ENCODE measurements at places on chromosomes 13 and 19.

- DNase-seq = peak; percentile 92
These were observed 362.6 kb downstream of the KLF5 start for GRCh38 chr13:73421310-73421912.

DNA sequence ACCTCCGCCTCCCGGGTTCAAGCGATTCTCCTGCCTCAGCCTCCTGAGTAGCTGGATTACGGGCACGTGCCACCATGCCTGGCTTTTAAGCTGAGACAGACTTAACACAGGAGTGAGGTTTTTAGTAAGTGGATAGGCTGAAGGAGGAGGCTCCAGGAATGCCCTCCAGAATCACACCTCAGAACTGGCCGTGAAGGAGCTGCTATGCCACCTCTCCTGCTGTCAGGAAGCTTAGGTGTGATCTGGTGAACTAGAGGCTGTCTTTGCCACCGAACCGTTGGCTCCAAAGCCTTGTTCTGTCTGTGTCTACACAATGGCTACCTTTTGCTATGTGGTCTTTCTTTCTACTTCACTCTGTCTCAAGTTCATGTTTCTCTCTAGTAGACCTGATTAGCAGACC lies 4.2 kb downstream of the PDCD2L start:
- DNase-seq = no peak

DNA sequence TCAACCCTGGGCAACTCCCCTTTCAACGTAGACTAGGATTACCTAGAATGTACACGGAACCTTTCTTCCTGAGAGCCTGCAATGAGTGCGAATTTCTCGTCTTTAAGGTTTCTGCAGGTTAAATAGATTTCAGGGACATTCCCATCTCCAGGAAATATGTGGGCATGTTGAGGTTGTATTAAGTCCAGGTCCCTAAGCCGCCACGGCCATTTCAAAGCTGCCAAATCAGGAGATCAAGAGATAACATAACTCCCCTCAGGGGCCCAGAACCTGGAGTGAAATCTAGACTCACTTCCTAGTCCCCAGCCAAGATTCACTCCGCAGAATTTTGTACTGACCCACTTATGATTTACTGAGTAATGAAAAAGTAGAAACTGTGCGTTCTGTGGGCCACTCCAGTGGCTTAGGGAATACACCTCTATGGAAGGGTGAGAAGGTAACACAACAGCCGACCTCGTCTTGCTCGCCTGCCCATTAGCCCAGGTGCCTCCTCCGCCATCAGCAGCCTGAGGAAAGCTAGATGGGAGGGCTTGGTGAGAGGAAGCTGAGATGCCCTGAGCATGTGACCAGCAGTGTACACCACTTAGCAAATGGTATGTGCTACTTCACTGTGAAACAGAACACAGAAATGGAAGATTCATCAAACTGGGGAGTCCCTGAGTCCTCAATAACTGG lies 98.5 kb upstream of the SOX1 start:
- no peak for DNase-seq

GRCh38 chr13:95258619-95259194 lies 42.5 kb downstream of the ABCC4 start:
- DNase-seq = no peak

DNA sequence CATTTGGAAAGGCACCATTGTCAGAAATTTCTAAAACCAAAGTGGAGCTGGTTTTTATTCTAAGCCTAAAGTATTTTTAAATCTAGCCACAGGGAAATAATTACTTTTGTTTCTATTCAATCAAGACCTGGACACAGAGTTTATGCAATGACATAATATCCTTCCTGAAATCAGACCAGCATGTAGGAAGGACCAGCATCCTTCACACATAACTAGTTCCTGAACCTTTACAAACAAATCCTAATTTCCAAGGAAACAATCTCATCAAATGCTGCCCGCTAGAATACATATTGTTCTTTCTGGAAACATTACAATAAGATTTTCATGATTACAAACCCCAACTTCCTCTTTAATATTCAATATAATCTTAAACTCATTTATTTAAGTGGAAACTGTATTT lies 1.5 kb downstream of the STARD13 start:
- no peak for DNase-seq

DNA sequence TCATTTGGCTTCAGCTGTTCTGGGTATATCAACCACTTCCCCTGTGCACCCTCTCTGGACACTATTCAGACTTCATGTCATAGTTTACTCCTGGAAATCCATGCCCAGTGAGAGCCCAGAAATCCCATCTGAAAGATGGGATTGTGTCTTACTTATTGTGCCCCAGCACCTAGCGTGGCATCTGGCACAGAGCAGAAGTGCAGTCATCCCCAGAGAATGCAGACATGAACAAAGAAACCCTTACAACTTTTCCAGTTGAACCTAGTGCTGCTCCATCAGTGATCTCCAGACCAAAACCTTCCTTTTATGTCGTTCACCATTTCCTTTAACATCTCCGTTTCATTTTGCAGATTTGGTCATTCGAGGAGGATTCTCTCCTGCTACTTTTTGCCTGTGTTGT lies 60.6 kb downstream of the MBNL2 start:
- no peak for DNase-seq

DNA sequence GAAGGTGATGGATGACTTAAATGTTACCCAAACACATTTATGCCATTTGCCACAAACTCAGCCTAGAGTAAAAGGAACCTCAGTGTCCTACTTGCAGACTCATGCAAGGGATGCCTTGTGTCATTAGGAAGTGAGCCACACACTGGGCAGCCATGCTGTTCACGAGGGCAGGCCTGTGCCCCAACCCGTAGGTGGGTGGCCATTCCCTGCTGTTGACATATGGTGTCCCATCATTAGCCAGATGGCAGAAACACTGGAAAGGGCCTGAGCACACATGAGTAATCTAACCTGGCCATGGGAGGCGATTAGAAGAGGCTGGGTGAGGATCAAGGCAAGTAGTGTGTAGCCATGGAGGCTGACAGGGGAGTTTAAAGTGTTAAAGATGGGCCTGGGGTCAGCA lies 9.7 kb upstream of the LRCH1 start:
- no peak for DNase-seq

DNA sequence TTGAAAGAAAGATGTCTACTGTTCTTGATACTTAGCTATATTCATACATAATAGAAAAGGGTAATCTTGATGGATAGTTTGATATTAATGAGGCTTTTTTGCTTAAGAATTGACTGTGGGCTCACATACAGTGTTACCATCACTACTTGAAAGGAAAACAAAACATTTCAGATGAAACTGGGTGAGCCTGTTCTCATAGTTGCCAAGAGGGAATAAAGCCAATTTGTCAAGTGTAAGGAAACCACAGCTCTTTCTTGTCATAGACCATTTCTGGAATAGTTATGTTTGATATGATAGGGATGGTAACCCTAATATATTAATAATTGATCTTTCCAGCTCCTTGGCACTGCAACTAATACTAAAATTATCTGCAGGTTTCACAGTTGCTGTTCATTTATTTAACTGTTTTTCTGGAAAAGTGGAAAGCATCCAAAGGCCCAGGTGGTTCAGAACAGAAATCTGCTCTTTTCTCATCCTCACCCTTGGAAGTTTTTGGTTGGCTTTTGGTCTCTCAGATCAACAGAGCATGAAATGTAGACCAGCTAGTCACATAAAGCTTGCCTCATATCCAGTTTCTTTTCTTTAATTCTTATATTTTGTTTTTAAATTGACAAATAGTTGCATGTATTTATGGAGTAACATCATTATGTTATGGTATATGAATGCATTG lies 43.2 kb downstream of the ARHGEF7 start:
- no peak for DNase-seq

- no peak for DNase-seq
These were observed 8.5 kb downstream of the ANGPTL8 start for GRCh38 chr19:11247934-11248333.

DNA sequence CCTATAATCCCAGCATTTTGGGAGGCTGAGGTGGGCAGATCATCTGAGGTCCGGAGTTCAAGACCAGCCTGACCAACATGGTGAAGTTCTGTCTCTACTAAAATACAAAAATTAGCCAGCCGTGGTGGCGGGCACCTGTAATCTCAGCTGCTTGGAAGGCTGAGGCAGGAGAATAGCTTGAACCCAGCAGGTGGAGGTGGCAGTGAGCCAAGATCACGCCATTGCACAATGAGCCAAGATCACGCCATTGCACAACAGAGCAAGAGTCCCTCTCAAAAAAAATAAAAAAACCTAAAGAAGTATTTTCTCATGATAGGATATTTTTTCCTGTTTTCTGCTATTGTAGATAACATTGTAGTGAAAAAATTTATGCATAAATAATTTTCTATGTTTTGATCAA lies 13.3 kb downstream of the IFT88 start:
- DNase-seq = no peak

- no peak for DNase-seq
These were observed 298.7 kb downstream of the HS6ST3 start for GRCh38 chr13:96388598-96388997.

DNA sequence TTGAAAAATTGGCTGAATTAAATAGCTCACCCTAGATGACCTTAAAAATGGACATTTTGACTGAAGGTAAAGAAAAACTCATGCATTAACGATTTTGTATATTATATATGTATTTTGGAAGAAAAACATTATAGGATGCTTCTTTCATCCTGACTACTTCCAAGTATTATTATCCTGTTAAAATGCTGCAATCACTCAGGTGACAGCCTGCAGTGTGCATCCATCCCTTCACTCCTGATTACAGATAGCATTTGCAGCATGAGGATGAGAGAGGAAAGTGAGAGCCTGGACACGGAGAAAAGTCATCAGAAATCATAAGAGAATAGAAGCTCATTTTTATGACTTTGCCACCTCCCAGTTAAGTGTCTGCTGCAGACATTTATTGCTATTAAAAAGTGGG lies 1055.6 kb downstream of the PCDH17 start:
- no peak for DNase-seq

GRCh38 chr13:77430377-77430951 lies 103.6 kb upstream of the MYCBP2 start:
- DNase-seq = no peak

DNA sequence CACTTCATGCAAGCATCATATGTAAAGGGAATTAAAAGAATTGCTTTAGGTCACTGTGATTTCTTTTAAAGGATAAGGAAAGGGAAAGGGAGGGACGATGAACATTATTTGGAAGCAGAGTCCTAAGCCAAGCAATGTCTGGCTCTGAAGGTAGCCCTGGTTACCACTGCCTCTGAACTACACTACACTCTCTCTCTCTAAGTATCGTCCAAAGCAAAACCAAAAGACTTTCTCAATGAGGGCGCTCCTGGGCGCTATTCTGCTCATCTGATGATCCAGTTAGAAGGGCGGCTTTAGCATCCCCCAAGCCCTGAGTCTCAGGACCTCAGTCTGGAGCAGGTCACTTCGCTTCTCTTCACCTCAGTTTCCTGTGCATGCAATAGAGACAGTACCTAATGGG lies 26.2 kb downstream of the FOXO1 start:
- DNase-seq = no peak

DNA sequence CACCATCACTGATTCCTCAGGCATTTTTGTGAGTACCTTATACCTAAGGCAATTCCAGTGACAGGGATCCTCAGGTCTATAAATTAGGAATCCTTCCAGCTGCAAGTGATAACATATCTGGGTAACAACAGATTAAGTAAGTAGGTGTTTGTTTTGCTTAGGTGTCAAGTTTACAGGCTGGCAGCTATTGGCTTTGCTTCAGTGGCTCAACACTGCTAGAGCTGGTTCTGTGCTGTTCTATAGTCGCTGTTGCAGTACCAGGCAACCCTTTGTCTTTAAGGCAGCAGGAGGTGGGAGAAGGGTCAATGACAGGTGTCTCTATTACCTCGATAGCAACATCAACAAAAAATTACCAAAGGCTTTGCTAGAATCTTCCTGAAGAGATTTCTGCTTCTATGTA lies 27.0 kb downstream of the SLC10A2 start:
- no peak for DNase-seq

DNA sequence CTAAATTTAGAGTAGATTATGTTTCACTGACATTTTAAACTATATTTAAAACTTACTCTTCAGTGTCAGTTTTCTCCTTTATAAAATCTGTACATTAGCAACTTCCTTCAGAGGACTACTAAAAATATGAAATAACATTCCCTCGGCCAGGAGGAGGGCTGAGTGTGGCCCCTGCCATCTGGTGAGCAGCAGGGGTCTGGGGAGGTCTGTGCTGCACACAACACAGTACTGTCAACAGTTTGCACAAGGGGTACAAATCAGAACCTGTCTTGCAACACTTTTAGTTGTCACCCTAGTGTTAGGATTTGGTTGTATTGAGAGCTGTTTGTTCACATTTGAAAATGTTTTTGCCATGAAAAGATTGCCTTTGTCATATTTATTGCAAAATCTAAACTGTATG lies 48.9 kb downstream of the TPP2 start:
- no peak for DNase-seq

- no peak for DNase-seq
These were observed 308.8 kb upstream of the PCDH9 start for GRCh38 chr13:67538906-67539305.

DNA sequence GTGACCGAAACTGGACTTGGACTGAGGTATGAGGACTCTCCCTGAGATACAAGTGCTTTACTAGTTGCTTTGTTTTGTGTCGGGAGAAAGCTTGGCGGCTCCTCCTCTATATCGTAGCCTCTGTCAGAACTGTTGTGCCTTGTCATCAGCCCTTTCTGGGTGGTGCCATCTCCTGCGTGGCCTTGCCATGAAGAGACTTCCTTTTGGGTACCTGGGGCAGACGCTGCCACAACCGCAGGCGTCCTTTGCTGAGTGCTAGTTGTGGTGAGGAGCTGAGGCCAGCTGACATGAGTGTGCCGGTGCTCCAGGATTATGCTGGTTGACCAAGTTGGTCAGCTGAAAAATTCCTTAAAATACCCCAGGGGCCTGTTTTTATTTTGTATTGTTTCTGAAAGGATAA lies 124.5 kb downstream of the AKAP11 start:
- no peak for DNase-seq

DNA sequence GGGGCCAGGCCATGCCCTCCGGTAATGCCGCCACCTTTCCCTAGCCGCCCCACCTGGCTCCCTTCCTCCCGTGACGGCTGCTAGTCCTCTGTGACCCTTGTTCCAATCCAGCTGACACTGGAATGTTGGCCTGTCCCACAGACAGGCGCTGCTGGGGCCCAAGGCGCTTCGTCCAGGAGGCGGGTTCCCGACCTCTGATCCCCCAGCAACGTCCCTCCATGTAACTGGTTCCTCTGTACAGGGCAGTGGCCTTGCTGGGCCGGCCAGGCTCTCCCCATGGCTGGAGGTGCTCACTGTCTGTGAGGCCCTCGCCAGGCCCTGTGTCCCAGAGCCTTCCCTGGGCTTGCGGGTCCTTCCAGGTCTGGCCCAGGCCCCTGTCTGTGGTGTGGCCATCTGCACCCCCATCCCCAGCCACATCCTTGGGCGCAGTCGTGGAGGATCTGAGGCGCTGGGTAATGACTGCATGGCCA lies 6.8 kb upstream of the GRIN3B start:
- no peak for DNase-seq

DNA sequence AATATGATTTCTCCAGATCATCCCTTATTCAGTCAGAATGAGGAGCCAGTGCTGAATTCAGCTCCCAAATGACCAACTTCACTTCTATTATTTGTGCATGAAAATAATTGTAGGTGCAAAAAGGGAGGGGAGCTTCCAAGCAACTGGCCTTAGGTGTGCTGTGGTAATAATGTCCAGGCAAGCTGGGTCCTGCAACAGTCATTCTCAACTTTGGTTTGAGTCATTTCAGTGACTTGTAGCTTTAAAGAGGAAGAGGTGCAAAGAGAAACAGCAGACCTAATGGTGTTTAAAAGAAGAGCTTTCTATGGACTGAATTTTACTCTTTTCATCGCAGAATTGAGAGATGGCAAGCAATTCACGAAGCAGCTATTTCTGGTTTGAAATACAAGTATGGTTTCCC lies 29.2 kb upstream of the FGF9 start:
- DNase-seq = no peak

Measured in HCT116 (cell line).